ENCODE measurements at places on chromosomes 6 and 20.

GRCh38 chr6:45184937-45185336 lies 143.2 kb upstream of the RUNX2 start:
- DNase-seq, result no peak

- DNase-seq, result no peak
These were observed 404.4 kb downstream of the BMP2 start for GRCh38 chr20:7171911-7172310.

DNA sequence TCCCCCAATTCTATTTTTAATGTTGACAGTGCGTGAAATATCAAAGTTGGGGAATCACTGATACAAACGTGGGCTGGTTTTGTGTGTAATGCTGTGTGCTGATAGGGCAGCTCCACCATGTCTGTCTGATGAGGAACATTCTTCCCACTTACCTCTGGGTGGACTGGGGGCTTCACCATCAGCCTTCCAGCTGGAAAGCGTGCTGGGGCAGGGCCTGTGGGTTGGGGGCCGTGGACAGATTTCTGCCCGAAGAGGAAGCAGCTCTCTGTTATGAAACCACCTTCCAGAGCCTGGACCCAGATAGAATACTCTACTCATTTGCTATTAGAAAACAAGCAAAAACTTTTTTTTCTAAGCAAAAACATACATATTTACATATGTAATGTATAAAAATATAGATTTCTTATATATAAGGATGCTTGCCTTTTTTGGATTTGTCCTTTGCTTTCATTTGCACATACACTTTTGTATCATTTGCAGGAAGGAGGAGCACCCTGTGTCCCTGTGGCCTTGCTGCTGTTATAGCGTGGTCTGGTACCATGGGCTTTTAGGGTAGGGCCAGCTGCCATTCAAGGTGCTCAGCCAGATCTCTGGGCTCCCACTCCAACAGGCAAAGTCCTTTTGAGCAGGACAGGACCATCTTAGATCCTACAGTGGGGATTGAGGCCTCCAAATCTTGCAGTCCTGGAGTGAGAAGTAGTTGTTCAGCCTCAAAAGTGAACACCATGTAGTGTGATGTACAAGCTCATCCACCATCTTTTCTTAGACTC lies 48.1 kb downstream of the DUSP22 start:
- no peak for DNase-seq

- no peak for DNase-seq
These were observed 113.4 kb downstream of the SCP2D1 start for GRCh38 chr20:18926965-18927364.

- DNase-seq, result no peak
These were observed 12.6 kb downstream of the GFOD1 start for GRCh38 chr6:13474787-13475186.

DNA sequence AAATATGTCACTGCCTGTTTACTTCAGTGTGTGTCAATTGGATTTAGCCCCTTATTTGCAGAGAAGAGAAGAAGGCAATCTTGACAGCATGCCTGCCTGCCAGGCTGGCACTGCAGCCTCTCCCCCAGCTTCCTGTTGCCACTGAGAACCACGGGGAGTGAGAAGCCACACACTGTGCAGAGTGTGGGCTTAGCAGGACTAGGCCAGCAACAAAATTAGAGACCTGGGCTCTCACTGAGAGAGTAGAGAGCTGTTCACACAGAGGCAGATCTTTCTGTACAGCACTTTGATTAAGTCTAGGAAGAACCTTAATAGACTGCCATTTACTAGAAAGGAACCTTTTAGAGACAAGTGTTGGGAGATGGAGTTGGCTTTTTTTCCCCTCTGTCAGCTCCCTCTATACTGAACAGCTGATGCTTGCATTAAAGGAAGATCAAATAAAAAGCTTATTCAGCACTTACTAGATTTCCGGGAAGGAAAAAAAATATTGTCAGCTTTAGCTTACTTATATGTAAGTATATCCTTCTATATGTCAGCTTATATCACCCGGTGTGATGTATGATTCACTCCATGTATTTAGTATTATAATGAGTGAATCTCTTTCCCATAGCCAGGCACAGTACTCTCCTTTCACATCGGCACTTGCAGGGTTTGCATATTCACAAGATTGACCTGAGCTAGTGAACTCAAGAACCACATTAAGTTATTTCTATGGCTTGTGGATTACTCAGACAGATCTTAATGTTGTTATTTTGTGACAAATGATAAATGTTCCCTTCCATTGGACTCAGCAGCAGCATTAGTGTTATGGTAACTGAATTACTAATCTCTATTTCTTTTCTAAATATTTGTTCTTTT lies 851.0 kb upstream of the EPHA7 start:
- no peak for DNase-seq

DNA sequence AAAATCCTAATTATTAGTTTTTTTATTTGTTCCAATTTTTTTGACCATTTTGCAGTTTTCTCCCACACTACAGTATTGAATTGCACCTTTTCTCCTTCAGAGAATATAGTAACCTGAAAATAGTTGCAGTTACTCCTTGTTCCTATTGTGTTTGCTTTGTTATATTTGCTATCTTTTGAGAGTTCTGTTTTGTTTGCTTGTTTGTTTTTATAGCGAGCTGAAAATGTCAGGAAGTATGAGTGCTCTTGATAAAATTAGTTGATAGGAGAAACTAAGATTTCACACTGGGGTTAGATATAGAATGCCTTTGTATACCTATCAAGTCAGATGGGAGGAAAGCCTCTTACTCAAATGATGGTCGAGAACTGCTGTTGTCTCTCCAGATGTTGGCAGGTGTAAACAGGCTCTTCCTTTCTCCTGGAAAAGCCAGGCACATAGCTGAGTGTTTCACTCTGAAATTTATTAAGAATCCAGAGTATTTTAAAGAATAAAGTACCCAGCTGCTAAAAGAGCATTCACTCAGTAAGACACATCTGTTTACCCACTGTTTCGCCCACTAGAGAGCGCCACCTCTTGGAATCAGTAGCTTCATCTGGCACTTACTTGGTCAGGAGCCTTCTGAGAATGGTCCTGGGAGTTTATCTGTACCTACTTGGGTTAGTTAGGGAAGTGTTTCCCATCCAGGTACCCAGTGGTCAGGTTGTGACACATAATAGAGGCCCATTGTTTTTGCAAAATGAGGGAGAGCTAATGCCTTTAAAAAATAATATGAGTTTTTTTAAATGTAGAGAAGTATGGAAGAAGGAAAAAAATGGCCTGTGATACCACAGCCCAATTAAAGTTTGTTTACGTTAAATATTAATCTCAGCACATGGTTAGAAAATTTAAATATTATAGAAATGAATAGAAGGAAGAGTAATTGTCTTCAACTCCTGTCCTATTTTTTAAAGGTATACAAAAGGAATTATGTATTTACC lies 11.2 kb downstream of the NT5DC1 start:
- DNase-seq, result no peak

GRCh38 chr6:56046576-56046975 lies 171.2 kb upstream of the BMP5 start:
- DNase-seq, result no peak

DNA sequence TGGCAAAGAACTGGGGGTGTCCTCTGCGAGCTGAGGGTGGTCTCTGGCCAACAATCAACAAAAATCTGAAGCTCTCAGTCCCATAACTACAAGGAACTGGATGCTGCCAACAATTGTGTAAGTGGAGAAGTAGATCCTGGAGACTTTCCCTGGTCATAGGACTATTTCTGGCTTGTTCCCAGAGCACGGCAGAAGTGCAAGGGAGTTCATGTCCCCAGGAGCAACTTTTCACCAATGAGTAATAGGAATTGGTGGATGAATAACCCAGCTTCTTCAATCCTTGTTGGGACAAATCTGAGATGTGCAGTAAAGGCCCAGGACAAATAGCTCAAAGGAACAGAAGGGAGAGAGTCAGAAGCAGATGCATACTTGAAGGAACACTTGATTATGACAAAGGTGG lies 95.5 kb downstream of the QRSL1 start:
- DNase-seq, result no peak

DNA sequence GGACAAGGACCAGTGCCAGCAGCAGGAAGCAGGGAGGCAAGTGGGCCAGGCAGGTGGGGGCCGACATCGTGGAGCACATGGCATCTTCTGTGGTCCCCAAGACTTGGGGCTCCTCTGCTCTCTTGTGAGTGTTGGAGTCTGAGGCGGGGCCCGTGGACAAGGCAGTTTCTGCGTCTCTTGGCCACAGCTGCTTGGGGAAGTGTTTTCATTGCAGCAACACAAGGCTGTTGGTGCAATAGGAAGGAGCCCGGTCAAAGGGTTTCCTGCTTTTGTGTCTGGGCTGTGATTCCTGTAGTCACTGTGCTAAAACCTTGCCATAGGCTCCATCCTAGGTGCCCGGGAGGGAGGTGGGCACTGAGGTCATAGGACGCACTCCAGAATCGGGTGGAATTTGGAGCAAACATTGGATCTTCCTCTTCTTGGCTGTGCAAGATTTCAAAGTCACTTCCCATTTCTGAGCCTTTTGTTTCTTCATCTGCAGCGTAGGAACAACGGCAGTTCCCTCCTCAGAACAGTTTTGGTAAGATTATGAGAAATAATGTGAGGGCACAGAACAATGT lies at the start of gene SIRPB2:
TSS of gene SIRPB2 (minus strand) at position 140 of the 560 bp plus-strand sequence. CDS start at position 79, 61 bp downstream.
- DNase-seq, result no peak

GRCh38 chr6:1348675-1349074 lies 36.8 kb downstream of the FOXQ1 start:
- DNase-seq, result no peak

DNA sequence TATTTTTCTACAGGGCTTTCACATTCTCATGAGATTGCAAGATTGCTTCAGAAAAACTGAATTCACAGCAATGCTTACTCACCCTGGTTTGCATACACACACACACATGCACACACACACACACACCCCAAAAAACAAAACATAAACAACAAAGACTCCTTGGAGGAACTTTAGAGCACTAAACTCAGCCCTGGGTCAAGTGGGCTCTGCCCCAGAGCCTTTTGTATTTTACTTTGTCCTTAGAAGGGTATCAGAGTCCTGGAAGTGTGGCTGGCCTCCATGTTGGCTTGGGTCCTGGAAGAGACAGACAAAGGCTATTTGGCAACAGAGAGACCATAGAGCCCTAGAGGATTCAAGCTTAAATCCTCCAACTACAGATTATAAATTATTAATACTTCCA lies 8.0 kb upstream of the CST9 start:
- no peak for DNase-seq

DNA sequence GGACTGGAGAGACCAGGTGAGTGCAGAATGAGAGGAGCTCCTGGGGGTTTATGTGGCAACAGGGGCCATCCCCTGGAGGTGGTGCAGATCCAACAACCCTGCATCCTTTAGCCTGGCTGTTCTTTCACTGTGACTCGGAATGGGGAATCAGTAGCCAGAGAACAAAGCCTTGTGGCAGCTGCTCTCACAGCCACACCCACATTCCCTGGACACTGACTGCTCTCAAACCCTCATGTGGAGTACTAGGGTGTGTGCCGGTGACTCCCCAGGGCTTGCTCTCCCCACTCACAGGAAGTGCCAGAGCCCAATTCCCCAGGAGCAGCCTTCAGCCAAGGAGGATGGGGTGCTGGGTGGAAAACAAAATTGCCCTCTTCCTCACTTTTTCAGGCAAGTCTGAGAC lies 30.2 kb upstream of the GGTLC1 start:
- no peak for DNase-seq

- no peak for DNase-seq
These were observed 52.3 kb downstream of the PLEKHG1 start for GRCh38 chr6:150651808-150652470.

- DNase-seq, result no peak
These were observed 237.6 kb downstream of the QKI start for GRCh38 chr6:163651915-163652668.

DNA sequence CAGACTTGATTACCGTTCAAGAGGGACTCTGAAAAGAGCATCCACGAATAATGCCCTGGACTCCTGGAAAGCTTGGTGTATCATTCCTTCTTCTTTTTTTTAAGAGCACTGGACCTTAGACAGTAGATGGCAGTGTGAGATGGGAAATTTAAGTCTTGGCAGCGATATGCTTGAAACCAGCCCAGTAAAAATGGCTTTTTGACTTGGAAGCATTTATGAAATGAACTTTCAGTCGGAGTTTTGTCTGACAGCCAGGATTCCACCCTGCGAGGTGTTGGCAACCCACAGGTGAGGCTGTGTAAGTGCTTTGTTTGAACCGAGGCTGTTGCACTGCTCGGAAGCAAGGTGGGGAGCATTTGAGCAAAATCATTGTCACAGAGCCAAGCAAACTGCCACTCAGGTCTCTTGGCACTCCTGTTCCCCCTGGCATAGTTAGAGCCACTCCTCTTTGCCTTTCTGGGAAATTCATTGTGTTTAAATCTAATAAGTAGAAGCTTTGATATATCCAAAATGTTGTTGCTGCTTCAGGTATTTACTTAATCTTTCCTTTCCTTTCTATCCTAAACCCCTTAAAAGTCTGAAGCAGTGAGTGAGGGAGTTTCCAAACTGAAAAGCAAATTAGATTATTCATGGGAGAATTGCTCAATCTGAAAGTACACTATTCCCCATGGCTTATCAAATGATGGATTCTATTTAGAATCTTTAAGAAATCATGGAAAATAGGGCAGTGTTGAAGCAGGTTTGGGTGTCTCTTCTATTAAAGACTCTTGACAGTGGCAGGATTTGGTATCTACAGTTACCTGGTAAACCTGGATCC lies 272.8 kb upstream of the SLC35B3 start:
- no peak for DNase-seq

GRCh38 chr20:3716195-3716834 lies 3.9 kb upstream of the SIGLEC1 start:
- peak; percentile 11 for DNase-seq

GRCh38 chr6:144094731-144095133 lies 641 bp downstream of the SF3B5 start:
- DNase-seq, result no peak

DNA sequence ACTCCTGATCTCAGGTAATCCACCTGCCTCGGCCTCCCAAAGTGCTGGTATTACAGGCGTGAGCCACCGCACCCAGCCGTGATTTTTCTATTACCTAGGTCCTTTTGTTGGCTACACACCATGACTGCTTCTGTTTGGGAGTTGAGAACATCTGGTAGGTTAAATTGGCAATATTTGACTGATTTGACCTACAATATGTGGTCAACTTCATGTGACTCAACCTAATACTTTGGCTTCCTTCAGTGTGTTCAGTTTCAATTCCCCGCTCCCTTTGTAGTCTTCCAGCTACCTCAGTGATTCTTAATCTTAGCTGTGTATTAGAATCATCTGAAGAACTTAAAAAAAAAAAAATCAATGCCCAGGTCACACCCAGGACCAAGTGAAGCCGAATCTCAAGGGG lies 47.4 kb downstream of the MYB start:
- no peak for DNase-seq

All from stimulated activated naive B cell treated with anti-CD40 and anti-IgM and Interleukin-4, amounts not matched to agents 10 μg/mL and 1 μg/mL and 100 μg/mL, for 72 hours (primary cell).